ENCODE measurements at places on chromosomes 6 and 20. TPM values are rescaled to one million over a fixed set of nuclear protein-coding genes. Genes with fewer than 3 reads are reported as not detected.

The XKR7 gene
- 18.2 TPM for total RNA-seq

The PTCRA gene
- not detected for total RNA-seq

The PKIB gene
- total RNA-seq = 0.94 TPM

The TINAG gene
- total RNA-seq = not detected

The MOG gene
- total RNA-seq = 0.31 TPM

The SPDEF gene
- total RNA-seq = not detected

The WFDC9 gene
- total RNA-seq = not detected

The TPD52L2 gene
- total RNA-seq = 32.6 TPM

The RNF8 gene
- total RNA-seq = 27.5 TPM

The SNAP25 gene
- 100 TPM for total RNA-seq

All from parietal lobe (tissue), 2 donors.